ENCODE measurements at places on chromosomes 7 and 10.
A peak's percentile ranks its signal among the peaks of the same experiment; 100 is the strongest.

GRCh38 chr10:8725343-8725742, 670.9 kb downstream of the GATA3 start:
- DNase-seq: no peak

DNA sequence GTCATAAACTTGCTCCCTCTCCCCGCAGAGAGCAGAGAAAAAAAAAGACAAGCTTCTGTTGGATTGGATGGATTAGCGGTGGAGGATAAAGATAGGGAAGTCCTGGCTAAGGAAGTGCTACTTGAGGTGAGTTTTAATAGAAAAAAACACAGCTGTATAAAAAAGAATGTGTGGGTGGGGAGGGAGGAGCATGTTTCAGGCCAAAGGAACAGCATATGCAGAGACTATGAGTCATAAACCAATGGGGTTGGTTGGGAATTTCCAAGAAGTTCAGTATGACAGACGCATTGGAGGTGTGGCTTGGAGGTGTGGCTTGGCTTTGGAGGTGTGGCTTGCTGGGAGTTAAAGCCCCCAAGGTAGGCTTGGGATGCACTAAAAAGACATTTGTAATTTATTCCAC, 103.0 kb upstream of the LSM8 start:
- peak; percentile 12 for DNase-seq

DNA sequence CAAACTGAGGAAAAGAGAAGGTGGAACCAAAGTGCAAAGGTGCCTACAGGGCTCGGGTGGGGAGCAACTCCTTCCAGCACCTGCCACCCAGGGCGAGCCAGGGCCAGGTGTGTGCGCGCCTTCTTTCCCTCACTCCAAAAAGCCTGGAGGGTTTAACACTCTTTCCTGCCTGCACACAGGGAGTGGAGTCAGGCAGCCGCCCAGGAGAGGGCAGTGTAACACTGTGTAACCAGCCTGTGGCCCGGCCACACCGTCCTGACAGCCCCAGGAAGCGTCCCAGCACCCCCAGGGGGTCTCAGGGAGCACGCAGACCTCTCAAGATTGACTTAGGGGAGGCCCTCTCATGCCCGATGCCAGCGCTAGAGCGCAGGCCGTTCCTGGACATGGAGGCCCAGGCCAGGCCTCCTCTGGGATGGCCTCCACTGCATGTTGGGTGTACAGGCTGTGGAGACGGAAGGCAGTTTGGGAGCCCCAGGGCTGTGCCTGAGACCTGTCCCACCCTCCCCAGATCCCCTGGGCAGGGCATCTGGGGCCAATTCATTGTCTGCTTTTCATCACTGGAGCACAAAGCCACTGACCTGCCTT, 13.4 kb downstream of the BRI3 start:
- peak; percentile 56 for DNase-seq

DNA sequence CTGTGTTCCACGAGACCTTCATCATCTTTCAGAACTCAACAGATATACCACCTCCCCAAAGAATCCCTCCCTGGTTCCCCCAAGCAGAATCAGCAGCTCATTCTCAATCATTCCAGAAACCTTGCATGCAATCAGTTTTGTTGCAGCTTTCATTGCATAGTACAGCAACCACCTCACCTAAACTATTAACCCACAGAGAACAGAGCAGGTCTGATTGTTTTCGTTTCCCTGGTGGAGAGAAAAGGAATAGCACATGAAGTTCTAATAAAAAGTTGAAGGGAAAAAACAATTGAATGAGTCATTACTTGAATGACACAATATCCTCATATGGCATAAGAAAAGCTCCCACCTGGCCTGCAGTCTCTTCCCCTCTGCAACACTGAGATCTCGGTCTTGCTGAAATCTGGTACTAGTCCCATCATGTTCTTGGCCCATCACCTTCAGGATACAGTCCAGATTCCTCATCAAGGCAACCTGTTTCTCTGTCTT, 147.1 kb upstream of the GDF10 start:
- DNase-seq: peak; percentile 23

GRCh38 chr10:15352836-15353235, 18.3 kb downstream of the FAM171A1 start:
- DNase-seq: no peak

DNA sequence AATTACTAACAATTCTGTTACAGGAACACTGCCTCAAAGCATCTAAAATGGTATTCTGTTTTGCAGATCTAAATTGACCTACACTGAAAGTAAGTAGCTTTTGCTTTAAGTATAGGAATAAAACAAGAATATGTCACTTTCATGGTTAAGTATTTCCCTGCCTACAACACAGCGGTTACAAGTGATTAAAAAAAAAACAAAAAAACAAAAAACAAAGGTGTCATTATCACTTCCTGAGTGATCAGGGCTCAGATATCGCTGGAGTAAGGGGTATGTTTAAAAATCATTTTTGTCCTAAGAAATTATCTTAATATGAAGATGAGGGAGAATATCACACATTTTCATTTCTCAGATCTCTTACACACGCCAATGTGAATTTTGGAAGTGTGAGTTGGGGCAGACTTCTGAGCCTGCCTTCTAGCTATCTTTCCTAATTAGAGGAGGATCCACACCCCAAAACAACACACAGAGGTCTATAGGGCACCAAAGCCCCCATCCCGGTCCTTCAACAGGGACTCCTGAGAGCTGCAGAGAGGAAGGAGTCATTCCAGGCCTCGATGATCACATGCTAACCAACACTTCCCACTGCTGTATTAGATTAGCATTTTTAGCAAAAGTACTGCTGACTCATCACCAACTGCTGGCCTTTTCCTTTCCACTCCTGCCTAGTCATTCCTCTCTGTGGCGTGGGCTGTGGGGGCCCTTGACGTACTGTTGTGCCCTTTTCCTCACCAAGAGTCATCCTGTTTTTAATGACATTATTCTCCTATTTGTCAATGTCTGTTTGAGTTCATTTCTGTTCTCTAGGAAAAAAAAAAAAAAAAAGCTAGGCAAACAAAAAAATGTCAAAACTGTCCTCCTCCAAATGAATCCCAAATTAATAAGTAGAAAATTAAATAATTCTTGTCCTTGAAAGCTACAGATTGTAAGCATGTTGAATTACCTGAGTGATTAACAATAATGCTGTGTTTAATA, 31.2 kb downstream of the PRTFDC1 start:
- peak; percentile 92 for DNase-seq

GRCh38 chr7:137681657-137682562, 164.9 kb downstream of the DGKI start:
- DNase-seq: peak; percentile 86

GRCh38 chr10:128318913-128319312, 192.7 kb upstream of the MKI67 start:
- DNase-seq: no peak
